Iris pigment epithelial cell (primary cell): ENCODE measurements at places on chromosomes 16 and 17.

DNA sequence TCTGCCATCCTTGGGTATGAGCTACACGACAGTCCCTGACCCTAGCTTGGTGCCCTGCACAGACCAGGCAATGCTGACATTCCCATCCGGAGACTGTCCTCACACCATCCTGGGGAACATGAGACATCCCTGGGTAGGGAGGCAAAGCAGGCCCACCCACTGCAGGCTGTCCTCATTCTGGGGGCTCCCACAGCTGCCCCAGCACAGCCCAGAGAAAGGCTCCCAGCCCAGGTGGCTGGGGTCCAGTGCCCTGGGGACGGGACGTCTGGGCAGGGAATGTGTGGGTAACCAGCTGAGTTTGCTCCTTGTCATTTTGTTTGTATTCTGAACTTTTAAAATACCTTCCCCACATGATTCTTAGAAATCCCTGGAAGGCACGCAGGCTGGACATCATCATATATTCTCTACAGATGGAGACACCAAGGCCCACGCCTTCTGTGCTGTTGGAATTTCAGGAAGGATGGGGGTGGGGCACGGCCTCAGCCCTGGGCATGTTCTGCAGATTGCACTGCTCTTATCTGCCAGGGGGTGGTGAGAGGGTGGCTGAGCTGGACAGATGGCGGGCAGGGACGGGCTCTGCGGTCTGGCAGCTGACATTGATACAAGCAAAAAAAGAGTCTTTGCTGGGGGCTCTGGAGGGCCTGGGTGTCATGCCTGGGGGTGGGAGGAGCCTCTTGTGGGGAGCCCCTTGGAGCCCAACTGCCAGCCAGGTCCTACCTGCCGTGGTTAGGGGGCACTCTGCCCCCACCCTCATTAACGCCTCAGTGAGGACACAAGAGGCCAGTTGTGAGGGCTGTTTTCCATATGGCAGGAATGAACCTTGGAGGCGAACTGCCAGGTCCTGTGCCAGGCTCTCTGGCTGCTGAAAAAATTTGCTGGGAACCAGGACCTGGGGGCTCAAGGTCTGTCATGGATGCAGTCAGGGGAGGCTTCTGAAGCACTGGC, 28.4 kb downstream of the LRRC75A start:
- DNase-seq, result no peak

- DNase-seq, result peak; percentile 25
Observed at GRCh38 chr16:55500530-55501011, 8.3 kb upstream of the LPCAT2 start.

- no peak for DNase-seq
Observed at GRCh38 chr16:11780991-11781680, 15.9 kb downstream of the ZC3H7A start.

DNA sequence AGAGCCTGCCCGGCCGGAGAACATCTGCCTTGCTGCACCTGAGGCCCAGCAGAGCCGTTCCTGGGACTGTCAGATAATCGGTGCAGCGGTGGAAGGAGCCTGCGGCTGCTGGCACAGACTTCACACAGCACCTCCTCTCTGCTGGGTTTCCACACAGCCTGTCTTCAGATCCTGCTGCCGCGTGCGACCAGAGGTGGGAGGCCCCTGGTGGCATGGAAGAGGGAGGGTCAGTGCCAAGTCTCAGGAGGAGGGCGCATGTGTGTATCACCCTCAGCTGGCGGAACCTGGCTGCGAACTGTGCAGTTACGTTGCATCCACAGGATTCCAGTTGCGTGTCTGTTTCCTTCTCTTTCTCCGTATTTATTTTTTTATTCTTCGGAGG, 3.3 kb downstream of the CDK5R1 start:
- no peak for DNase-seq

GRCh38 chr17:72970797-72971196, 121.7 kb downstream of the SLC39A11 start:
- DNase-seq, result no peak

- no peak for DNase-seq
Observed at GRCh38 chr17:18951941-18952842, at the start of gene SLC5A10. SLC5A10 (plus strand) TSS chr17:18952165; CDS start chr17:18952206, 41 bp downstream.

DNA sequence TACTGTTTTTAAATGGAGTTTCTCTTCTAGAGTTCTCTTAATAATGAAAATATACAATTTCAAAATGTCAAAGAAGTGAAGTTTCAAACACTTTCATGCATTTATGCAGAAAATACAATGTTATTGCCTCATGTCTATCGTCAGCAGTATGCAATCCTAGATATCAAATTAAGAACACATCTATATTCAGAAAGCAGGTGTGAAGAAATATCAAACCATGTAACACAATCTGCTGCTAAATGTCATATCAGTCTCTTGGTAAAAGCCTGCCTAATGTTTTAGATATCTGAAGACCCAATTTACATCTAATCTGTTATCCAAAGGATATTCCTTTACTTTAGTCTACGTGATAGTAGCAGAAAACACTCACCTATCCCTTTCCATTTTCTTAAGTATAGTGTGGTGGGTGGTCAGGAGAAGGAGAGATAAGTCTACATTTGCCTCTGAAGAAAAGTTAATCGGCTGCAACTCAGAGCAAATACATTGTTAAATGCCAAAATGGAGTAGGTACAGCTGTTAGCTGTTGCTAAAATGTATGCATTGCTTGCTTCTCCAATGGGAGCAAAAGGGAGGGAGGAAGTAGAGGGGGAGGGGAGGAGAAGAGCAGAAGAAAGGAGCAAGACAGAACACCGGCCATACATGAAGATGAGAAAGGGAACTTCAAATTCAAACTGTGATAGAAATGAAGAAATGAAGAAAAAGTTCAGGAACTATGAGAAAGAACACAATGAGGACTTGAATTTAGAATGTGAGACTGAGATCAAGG, 64.9 kb downstream of the ITFG1 start:
- no peak for DNase-seq

- DNase-seq, result no peak
Observed at GRCh38 chr17:73278465-73279453, 17.1 kb upstream of the CPSF4L start.

GRCh38 chr17:39080421-39081078, 70.9 kb downstream of the PLXDC1 start:
- peak; percentile 45 for DNase-seq
